ENCODE measurements at places on chromosomes 16 and 17.

DNA sequence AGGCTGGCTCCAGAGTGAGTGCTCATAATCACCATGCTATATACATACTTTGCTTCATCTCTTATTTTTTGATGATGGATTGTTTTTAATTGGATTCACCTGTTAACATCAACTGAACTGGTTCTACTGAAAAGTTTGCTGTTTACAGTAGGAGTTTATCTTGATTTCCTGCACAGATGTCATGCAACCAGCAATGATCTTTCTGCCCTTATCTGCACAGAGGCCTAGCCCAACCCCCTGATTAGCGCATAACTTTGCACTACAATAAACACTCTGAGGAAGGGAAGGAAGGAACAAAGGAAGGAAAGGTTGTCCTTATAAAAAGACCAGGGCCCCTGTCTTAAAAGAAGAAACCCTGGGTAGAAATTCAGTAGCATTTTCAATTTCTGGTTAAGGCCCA lies 152.9 kb downstream of the RGS9 start:
- no peak for DNase-seq

- no peak for DNase-seq
Observed at GRCh38 chr16:5776876-5777275, 679.3 kb upstream of the EEF2KMT start.

DNA sequence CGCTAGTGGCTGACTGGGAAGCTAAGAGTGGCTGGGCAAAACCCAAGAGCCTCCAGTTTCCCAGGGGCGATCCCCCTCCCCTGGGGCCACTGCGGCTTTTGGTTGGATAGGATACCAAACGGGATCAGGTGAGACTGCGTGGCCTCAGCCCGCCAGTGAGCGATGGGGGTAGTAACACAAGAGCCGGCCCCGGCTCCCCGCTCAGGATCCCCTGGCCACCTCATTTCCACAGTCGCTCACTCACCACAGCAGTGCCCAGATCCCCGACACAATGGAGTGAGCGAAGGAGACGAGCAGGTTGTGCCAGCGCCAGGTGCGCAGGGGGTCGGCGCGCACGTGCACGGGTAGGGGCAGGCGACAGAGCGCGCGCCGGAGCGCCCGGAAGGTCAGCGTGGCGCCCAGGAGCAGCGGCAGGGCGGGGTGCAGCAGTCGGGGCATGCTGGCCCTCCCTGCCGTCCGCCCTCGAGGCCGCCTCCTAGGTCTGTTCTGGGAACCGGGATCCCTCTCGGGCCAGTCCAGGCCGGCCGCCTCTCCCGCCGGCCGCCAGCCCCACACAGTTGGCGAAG lies 290 bp downstream of the TLCD1 start:
- no peak for DNase-seq

DNA sequence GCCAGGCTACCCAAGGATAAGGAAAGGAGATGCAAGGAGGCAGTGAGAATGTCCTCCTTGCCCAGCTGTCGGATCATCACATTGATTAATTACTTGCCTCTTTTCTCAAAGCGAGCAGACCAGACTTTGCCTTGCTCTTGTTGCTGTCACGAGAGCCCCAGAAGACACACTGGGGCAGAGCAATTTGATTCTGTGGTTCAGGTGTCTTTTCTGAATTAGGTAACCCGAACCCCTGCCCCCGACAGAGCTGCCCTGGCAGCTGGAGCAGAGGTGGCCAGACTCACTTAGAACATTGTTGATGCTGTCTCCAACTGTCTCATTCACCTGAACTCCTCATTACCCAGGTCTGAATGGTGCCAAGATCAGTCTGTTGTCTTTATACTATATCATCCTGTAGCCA lies 34.3 kb downstream of the VAT1L start:
- DNase-seq = no peak

DNA sequence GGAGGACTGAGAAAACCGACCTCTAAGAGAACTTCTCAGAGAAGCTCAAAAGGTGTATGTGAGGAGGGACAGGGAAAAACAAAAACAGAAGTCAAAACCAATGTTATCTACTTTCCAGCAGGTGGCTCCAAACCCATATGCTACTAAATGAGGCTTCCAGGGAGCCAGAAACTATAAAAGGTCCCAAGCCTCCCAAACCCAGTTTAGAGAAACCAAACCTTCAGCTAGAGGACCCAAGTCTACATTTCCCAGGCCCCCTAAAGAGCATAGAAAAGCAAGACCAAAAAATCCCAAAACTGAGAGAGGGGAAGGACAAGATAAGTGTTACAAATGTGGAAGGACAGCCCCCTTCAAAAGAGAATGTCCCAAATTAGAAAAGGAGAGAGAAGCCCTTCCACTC lies 3.7 kb downstream of the HPR start:
- no peak for DNase-seq

DNA sequence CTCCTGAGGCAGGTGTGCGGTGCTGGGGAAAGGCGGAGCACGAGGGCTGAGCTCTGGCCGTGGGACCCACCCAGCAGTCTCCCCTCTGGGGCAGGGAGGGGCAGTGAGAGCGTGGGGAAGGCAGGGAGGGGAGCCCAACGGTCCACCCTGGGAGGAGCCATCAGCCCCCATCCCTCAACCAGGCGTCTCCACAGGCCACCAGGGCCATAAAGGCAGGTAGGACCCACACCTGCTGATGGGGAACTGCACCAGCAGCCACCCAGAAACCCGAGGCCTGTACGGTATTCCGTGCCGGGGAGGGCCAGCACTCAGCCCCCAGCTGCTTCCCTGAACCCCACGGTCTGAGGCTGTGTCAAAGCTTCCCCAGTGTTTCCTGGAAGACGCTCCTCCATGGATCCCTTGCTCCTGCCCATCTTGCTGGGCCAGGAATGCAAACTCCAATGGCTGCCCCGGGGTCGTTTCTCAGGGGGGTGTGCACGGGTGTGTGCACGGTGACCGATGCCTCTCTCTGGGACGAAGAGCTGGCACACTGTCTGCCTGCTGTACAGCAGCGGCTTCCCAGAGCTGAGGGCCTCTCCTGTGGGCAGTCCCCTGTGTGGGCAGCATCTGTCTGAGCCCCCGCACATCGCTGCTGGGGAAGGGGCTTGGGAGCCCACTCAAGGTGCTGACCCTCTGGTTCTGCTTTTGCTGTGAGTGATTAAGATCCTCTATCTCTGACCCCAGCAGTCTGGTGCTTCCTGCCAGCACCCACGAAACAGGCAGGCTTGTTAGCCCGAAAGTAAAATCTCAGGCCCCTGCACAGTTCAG lies 17.2 kb upstream of the METRNL start:
- no peak for DNase-seq

DNA sequence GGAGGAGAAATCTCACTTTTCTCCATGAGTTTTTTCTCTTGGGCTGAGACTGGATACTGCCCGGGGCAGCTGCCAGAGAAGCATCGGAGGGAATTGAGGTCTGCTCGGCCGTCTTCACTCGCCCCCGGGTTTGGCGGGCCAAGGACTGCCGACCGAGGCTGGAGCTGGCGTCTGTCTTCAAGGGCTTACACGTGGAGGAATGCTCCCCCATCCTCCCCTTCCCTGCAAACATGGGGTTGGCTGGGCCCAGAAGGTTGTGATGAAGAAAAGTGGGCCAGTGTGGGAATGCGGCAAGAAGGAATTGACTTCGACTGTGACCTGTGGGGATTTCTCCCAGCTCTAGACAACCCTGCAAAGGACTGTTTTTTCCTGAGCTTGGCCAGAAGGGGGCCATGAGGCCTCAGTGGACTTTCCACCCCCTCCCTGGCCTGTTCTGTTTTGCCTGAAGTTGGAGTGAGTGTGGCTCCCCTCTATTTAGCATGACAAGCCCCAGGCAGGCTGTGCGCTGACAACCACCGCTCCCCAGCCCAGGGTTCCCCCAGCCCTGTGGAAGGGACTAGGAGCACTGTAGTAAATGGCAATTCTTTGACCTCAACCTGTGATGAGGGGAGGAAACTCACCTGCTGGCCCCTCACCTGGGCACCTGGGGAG lies 19.1 kb downstream of the NGFR start:
- DNase-seq = no peak

- DNase-seq = no peak
Observed at GRCh38 chr16:27721531-27722181, 171.7 kb downstream of the KATNIP start.

GRCh38 chr17:17349724-17350106 lies 46.5 kb downstream of the NT5M start:
- DNase-seq = no peak

- DNase-seq = no peak
Observed at GRCh38 chr16:70702624-70703023, 16.8 kb upstream of the MTSS2 start.

DNA sequence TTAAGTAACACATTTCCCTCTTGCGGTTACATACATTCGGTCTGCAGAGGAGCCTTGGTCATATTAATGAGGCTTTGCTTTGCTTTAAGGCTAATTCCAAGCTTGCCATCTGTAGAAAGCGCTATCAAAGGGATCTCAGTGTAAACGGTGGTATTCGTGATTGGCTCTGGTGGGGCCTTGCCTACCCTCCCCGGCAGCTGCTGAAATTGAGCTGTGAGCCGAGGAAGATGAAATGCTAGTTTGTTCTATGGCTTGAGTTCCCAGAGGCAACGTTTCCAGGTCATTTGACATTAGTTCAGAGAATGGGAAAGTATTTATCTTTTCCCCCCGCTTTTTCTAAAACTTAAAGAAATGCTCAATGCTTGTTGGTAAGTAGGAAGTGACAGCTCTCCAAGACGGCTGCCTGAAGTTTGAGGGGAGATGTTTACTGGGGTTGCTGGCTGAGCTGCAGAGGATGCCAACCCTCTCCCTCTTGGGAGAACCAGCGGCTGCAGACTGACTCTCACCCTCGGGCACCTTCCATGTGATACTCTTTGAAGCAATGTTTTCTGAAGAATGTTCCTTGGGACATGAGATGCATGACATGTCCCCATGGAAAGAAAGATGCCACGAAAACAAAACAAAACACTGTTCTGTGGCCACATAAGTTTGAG lies 458.7 kb upstream of the EEF2KMT start:
- DNase-seq = no peak

DNA sequence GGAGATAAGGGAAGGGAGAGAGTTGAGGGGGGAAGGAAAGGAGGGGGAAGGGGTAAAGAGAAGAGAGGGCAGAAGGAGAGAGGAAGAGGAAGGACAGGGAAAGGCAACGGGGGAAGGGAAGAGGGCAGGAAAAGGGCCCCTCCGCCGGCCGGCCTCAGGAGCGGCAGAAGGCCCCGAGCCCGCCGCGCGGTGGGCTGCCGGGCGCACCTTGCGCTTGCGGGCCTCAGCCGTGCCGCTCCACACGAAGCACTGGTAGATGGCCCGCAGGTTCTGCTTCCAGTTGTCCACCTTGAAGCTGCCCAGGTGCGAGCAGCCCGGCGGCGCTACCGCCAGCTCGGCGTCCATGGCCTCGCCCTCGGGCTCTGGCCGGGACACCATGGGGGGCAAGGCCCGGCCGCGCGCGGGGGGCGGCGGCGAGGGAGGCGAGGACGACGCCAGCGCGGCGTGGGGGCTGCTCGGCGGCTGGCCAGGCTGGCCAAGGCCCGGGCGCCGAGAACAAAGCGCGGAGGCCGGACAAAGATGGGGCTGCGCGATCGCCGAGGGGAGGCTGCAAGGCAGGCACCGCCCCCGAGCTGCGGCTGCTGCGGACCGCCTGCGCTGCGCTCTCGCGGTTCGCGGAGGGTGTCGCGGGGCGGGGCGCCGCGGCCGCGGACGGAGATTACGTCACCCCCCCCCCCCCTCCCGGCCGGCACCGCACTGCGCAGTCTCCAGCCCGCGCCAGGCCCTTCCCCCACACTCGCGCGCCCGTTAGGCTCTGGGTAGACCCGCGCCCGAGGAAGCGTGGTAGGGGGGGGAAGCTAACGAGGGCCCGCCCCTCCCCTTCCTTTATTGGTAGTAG lies at the start of gene USP22:
TSS of gene USP22 (minus strand) at position 554 of the 838 bp plus-strand sequence. CDS start at position 378, 176 bp downstream.
- DNase-seq = peak; percentile 90

- DNase-seq = no peak
Observed at GRCh38 chr17:55925440-55925839, 174.6 kb downstream of the PCTP start.

GRCh38 chr17:82267575-82268379 lies 5.7 kb downstream of the CSNK1D start:
- no peak for DNase-seq

DNA sequence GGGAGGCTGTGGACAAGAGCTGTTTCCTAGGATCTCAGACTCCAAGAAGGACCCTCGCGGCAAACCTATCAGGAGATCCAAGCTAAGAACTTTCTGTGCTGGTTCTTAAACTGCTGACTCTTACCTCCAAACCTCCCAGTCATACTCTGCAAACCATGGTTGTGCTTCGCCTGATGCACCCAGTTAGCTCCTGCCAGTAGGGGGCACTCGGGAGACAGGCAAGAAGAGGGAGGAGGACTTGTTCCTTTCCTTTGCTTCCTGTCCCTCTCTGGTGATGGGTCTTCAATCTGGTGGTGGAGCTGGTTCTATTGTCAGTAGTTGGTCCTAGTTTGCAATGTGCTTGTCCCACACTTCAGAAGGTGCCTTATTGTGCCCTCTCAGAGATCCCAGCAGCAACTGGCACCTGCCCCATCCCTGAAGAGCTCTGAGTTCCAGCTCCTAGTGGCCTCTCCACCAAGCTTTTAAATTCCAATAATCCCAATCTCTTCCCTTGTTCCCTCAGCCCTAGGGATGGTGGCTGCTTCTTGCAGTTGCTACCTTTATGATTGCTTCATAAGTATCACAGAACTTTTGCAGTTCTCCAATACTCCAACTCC lies 113.5 kb upstream of the RPL38 start:
- peak; percentile 9 for DNase-seq

DNA sequence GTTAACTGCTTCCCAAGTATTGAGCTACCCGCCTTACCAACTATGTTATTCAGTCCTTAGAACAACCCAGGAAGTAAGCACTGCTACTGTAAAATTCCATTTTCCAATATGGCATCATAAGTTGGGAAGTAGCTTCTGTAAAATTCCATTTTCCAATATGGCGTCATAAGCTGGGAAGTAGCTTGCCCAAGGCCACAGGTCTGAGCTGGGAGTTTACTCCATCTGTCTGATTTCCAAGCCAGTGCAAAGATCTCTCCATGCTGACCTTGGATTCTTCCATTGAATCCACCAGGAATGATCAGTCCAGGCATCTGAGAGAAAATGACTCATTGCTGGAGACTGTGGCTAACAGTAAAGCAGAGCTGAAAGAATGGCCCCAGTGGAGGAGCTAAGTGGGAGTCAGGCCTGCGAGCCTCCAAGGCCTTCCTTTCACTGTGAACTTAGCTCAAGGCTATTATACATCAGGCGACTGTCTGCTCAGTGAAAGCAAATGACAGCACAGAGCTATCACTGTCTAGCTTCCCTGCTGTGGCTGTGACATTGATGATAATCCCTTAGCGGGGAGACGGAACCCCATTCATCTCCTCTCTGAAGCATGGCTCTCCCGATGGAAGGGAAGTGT lies 430.4 kb downstream of the HAPSTR1 start:
- DNase-seq = no peak

GRCh38 chr17:50818921-50819657 lies 16.3 kb upstream of the WFIKKN2 start:
- DNase-seq = no peak

GRCh38 chr17:48392857-48393256 lies 37.2 kb downstream of the SKAP1 start:
- DNase-seq = no peak

- peak; percentile 20 for DNase-seq
Observed at GRCh38 chr17:64133546-64134215, 3.7 kb upstream of the ERN1 start.

GRCh38 chr17:60964160-60964559 lies 286.5 kb downstream of the BCAS3 start:
- DNase-seq = no peak

GRCh38 chr16:84096447-84097005 lies 20.2 kb downstream of the MBTPS1 start:
- DNase-seq = no peak

- DNase-seq = no peak
Observed at GRCh38 chr17:58402679-58403078, 14.7 kb downstream of the RNF43 start.
